ENCODE measurements at places on chromosomes 3 and 15.
A peak's percentile ranks its signal among the peaks of the same experiment; 100 is the strongest.

DNA sequence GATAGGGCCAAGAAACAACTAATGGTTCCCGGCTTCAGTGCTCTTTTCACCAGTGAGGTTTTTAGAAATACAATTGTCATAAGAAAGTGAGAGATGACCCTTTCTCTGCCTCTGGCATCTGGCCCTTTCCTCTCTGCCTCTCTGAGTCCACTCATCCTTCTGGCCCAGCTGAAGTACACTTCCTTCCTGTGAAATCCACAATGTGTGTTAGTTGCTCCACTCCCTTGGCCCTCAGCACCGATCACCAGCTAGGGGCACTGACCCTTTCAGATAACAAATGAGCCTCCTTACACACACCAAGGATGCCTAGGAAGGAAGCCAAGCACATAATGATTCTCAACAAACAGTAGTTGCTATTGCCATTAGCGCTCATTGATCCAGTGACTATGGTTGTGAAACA is 2.9 kb upstream of the CAV3 start:
- no peak for DNase-seq

DNA sequence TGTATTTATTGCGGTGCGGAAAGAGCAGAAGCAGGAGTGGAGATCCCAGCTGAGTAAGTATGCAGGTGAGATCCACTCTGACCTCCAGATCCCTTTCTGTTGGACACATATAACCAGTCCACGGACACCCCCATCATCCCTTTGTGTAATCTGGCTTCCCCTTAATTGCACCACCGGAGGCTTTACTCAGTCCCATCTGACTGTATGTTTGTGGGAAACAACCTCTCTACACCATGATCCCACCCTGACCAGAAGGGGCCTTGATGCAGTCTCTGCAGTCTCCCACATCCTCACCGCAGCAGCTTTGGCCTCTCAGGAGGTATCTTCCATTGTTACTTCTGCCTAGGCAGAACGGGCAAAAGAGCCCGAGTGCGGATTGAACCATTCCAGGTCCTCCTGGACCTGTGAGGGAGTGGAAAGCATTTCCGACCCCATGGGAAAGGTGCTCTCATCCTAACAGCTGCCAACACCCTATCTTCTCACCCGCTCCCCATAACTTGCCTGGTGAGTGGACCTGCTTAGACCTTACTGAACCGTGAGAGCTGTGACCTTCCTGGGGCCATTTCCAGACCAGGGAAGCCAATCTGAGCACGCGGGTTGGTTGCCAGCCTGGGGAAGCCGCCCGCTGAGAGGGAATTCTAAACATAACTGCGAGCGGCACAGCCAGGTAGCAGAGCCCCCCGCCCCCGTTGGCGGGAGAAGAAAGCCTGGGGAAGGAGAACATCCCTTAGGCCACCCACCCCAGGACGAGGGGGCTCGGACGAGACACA is 1.1 kb downstream of the SLCO2A1 start:
- no peak for DNase-seq

DNA sequence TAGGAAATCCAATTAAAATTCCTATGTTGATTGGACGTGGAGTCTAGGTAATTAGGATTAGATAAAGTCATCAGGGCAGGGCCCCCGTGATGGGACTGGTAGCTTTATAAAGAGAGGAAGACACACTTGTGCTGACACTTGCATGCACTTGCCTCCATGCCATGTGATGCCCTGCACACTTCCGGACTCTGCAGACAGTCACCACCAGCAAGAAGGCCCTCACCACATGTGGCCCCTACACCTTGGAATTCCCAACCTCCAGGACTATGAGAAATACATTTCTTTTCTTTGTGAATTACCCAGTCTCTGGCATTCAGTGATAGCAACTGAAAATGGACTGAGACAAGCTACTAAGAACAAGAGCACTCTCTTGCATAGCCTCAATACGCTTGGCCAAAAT is 90.6 kb downstream of the CRYGS start:
- no peak for DNase-seq

- no peak for DNase-seq
Observed at GRCh38 chr3:66572090-66572675, 71.4 kb upstream of the LRIG1 start.

DNA sequence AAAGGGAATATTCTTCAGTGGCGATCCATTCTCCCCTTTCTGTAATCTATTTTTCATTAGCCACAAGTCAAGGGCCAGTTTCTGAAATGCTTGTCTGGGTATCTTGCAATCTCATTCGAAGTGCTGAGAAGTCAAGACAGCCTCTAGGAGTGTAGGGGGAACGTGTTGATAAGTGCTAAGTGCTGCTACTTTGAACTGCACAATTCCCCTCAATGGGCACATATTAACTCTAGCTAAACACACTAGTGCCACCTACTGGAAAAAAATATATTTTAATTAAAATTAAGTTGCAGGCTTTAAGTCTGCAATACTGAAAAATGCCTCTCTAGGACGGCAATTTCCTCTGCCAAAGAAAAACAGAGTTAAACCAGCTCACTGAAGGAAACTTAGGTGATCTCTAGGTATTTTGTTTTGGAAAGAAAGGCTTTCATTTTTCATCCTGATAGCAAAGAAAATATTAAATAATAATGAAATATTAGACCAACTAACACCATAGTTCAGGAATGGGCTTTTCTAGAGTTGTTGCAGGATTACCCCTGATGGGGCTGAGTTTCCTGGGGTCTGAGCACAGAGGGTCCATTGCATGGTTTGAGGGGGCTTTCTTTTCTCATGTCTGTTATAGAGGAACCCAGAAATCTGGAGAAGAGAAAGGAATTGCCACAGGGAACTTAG is 181.9 kb upstream of the KBTBD8 start:
- DNase-seq = peak; percentile 39

DNA sequence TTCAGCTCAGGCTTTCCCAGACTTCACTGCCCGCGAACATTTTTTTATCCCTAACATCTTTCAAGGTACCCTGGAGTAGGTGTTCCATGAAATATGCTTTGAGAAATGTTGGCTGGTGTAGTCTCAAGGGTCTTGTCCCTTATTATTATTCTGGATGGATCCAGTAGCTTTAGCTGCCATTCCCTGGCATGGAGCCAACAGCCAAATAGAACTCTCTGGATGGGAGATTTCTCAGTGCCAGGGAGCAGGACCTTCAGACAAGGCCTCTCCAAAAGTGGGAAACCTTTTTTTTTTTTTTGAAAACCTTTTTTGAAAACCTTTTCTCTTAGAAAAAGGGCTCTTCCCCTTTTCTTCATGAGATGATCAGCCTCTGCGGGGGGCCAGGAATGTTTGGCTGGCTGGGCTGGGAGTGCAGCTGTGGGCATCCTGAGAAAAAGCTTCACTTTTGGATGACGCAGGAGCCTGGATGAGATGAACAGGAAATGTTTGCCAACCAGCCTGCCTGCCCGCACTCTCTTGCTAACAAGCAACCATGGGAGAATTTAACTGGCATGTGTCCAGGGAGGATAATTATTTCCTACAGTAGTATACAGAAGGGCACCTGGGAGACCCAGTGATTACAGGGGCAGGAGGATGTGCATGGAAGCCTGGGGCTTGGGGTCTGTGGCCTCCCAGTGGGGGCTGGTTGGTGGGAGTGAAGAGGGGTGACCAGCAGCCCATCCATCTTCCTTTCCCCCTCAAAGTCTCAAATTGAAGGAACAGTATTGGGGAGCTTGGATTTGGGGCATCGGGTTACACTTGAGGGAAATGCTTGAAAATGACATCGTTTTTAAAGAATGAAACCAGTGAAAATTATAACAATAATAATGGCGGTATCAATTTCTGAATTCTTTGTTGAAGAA is 109.1 kb upstream of the LRIG1 start:
- DNase-seq = no peak

DNA sequence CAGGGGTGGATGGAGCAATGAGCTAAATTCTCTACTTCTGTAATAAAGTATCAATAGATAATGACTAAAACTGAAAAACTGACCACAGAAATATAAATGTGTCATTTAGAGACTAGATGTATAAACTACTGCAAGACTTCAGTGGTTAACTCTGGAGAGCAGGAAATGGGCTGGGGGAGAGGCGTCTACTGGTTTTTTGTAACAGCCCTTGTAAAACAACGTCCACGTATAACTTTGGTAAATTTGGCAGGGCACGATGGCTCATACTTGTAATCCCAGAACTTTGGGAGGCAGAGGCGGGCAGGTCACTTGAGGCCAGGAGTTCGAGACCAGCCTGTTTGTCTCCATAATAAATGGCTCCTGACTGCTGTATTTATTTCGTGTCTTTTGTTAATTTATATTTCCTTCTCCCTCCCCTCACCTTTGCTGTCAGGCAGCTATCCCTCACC is 12.5 kb downstream of the RAB27A start:
- DNase-seq = no peak

DNA sequence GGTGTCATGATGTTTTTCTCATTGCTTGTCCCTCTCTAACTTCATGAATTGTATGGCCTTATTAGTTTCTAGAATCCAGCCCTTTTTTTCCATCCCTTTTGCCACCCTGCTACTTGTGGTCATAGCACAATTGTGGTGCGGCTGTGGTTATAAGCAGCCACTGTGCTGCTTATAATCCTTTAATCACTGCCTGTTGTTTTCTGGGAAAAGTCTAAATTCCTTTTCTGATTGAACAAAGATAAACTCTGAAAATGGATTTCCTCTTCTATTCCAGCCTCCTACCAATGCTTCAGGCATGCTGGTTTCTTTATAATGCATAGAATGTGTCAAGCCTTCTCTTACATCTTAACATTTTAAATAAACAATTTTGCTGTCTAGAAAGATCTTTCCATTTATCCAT is 319.5 kb downstream of the C3orf38 start:
- no peak for DNase-seq

DNA sequence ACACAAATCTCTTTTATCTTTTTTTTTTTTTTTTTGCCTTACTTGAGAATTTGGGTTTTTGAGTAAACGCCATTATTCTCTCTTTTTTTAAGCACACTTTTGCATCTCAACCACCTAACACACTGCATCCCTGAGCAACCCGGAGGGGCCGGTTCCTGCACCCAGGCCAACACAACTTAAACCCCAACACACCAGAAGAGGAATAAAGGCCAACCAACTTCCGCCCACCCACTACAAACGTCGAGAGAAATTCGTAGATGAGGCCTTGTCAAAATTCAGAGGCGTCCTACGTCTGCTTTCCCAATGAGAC is 389 bp upstream of the CCNB2 start:
- DNase-seq = no peak

DNA sequence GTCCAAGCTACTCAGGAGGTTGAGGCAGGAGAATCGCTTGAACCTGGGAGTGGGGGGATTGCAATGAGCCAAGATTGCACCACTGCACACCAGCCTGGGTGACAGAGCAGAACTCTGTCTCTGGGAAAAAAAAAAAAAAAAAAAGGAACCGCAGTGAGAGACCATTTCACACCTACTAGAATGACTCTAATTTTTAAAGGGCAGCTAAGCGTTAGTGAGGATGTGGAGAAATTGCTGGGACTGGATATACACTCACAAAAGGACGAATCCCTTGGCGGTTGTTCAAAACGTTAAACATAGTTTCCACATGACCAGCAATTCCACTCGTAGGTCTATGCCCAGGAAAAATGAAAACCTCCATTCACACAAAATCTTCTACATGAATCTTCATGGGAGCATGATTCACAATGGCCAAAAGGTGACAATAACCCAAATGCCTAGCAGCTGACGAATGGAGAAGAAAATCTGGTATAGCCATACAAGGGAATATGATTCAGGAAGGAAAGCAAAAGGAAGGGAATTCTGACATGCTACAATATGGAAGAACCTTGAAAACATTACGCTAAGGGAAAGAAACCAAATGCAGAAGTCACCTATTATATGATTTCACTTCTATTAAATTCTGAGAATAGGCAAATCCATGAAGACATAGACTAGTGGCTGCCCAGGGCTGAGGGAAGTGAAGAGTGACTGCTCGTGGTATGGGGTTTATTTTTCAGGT is 127.0 kb downstream of the CHSY1 start:
- peak; percentile 84 for DNase-seq

GRCh38 chr3:111238885-111239284 is 167.3 kb downstream of the NECTIN3 start:
- DNase-seq = no peak

GRCh38 chr15:40435023-40435709 is 5.6 kb upstream of the BAHD1 start:
- no peak for DNase-seq

- DNase-seq = no peak
Observed at GRCh38 chr3:167228135-167228534, 152.0 kb downstream of the ZBBX start.

GRCh38 chr15:75138016-75138999 is 63.4 kb upstream of the C15orf39 start:
- peak; percentile 24 for DNase-seq

GRCh38 chr3:42712688-42713372 is 10.2 kb upstream of the HHATL start:
- DNase-seq = no peak

GRCh38 chr15:63905558-63906265 is 72.0 kb upstream of the HERC1 start:
- DNase-seq = no peak

GRCh38 chr3:125406070-125406469 is 30.9 kb upstream of the ZNF148 start:
- no peak for DNase-seq

GRCh38 chr3:173690542-173691180 is 293.1 kb downstream of the NLGN1 start:
- no peak for DNase-seq

- no peak for DNase-seq
Observed at GRCh38 chr3:71400986-71401451, 182.5 kb downstream of the FOXP1 start.

GRCh38 chr3:50203809-50204803 is 965 bp upstream of the SLC38A3 start:
- DNase-seq = no peak

- no peak for DNase-seq
Observed at GRCh38 chr3:142818651-142819050, 70.2 kb downstream of the PCOLCE2 start.

DNA sequence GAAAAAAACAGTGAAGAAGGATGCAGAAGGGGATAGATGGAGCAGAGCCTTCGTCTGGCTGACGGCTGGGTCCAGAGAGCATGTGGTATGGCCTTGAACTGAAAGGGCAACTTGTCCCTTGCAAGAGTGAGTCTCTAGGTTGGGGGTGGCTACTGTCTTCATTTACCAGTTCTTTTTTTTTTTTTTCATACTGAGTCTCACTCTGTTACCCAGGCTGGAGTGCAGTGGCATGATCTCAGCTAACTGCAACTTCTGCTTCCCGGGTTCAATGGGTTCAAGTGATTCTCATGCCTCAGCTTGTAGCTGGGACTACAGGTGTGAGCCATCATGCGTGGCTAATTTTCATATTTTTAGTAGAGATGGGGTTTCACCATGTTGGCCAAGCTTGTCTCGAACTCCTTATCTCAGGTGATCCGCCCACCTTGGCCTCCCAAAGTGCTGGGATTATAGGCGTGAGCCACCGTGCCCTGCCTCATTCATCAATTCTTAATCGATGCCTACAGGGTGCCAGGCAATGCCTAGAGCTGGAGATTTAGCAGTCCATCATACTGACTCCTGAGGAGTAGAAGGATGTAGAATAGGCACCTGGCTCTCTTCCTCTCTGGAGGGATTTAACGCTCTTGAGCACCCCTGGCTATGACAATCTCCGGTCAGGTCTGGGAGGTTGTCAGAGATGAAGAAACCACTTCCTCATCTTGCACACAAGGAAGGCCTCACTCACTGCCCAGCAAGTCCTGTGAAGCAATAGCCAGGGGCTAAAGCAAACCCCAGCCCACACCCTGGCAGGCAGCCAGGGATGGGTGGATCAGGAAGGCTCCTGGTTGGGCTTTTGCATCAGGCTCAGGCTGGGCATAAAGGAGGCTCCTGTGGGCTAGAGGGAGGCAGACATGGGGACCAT is at the start of gene CAMP:
Gene CAMP (plus strand): TSS at position 880 of the 898 bp plus-strand sequence. CDS start 17 bp downstream, at position 897.
- DNase-seq = no peak

GRCh38 chr15:51388726-51389125 is 47.3 kb downstream of the GLDN start:
- no peak for DNase-seq

GRCh38 chr15:85582131-85583079 is 202.0 kb downstream of the AKAP13 start:
- DNase-seq = no peak
